ENCODE measurements at places on chromosomes 16 and 17.

- DNase-seq, result no peak
Measured at GRCh38 chr16:57889960-57890751, 80.8 kb downstream of the CNGB1 start.

DNA sequence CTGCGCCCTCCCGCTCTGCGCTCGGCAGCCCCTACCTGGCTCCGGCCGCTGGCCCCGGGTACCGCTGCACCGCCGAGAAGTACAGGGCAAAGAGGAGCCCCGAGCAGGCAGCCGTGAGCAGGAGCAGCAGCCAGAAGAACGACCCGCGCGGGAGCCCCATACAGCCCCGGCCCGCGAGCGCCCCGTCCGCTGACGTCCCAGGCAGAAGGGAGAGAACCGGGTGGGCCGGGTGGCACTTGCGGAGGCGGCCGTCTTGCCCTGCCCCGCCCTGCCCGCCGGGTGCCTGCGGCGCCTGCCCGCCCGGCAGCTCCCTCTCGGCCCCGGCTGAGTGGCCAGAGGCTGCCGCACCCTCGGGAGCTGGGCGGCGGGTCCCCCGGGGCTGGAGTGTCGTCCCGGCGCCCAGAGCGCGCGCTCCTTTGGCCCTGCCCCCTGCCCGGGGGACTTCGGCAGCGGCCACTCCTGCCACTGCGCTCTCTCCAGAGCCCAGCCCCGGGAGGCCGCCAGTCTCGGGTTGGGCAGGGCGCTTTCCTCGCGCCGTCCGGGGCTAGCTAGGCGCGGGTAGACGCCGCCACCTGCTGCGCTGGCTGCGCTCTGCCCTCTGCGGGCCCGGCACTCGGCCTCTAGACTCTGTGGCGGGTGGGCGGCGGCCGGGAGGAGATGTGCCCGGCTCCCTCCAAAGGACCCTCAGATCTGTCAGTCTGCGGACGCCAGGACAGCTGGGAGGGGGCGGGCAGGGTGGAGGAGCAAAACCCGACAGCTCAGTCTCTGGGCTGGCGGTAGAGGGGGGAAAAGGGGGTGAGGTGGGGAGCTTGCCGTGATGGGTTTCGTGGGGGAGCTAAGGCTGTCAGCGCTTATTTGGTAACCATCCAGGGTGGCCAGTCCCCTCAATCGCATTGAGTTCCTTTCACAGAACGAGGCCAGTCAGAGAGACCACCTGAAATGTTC lies at the start of gene ST6GALNAC2:
Gene ST6GALNAC2 (minus strand): TSS at position 212 of the 945 bp plus-strand sequence. CDS start 52 bp downstream, at position 160.
- no peak for DNase-seq

DNA sequence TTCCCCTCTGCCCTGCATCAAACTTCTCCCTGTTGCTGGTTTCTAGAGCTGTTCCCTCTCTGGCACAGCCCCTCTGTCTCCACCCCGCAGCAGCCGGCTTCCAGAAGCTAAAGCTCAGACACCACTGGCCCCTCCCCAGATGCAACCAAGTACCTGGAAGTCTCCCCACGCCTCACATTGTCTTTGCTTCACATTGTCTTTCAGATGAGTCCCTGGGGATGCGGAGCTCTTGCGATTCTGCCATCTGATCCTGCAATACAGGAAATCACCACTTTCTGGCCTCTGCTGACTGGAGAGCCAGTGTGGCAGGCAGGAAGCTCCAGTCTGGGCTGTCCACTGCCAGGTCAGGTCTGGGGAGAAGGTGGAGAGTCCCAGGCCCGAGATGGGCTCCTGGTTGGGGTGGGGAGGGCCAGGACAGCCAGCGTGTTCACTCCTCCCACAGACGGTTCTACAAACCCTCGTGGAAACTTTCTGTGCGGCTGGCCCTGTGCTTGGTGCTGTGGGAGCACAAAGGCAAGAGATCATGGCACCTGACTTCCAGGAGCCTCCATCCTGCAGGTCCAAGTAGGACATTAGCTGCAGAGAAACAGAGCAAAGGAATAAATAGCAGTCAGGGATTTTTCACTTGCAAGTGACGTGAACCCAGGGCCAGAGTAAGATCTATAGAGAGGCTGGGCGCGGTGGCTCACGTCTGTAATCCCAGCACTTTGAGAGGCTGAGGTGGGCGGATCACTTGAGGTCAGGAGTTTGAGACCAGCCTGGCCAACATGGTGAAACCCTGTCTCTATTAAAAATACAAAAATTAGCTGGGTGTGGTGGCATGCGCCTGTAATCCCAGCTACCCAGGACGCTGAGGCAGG lies 47.9 kb upstream of the MAP3K14 start:
- no peak for DNase-seq

DNA sequence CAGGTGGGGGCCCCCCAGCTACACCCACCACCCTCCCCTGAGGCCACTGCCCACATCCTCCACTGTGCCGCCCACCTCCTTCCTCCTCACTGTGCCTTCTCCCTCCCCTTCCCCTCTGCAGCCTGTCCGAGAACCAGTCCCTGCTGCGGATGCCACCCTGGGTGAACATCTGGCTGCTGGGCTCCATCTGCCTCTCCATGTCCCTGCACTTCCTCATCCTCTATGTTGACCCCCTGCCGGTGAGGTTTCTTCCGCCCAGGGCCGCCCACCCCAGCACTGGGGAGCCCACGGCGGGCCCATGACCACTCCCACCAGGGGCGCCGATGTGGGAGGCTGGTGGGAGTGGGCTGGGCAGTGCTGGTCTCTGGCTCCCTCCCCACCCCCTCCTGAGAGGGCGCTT lies 22.1 kb downstream of the RABEP2 start:
- DNase-seq, result no peak

DNA sequence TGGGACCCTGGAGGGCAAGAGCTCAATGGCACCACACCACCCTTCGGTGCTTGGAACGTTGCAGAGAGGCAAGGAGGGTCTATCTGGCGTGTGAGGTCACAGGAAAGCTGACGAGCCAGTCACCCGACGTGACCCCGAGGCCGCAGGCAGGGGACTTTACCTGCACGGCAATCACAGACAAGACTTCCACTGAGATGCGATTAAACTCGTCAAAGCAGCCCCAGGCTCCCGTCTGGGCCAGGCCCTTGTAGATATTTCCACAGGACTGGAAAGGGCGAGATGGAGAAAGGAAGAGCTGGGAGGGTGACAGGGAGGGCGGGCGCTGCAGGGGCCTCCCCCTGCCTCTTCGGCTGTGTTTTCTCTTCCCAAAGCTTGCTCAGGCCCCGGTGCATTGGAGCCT lies 78.3 kb downstream of the DNAH17 start:
- no peak for DNase-seq

GRCh38 chr16:80191928-80192327 lies 348.9 kb upstream of the DYNLRB2 start:
- no peak for DNase-seq

- DNase-seq, result no peak
Measured at GRCh38 chr16:1773703-1774447, 941 bp upstream of the MRPS34 start.

DNA sequence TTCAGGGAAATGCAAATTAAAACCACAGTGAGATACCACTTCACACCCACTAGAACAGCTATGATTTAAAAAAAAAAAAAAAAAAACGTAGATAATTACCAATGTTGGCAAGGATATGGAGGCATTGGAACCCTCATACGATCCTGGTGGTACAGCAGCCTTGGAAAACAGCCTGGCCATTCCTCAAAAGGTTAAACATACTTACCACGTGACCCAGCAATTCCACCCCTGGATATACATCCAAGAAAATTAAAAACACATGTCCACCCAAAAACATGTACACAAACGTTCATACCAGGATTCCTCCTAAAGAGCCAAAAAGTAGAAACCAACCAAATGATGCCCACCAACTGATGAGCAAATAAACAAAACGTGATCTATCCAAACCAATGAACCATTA lies 68.1 kb downstream of the GAS7 start:
- no peak for DNase-seq

GRCh38 chr16:2585651-2586081 lies 47.8 kb downstream of the PDPK1 start:
- no peak for DNase-seq

GRCh38 chr17:75771334-75772281 lies 6.6 kb upstream of the GALK1 start:
- no peak for DNase-seq

DNA sequence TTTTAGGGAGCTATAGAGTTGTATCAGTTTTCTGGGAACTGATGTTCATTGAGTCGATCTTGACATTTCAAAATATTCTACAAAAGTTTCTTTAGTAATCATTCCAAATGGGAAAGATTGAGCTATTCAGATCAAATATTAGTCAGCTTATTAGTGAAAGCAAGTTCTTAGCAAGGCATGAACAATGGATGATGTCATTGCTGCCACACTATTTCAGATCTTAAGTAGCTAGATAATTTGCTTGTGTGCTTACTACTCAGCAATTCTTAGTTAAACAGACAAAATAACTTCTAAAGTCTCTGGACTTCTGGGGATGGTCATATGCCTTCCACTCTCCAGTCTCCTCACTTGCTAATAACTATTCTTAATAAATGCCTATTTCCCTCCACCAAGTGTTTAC lies 69.0 kb upstream of the CDH8 start:
- no peak for DNase-seq

- no peak for DNase-seq
Measured at GRCh38 chr16:50614955-50615724, 66.0 kb downstream of the SNX20 start.

DNA sequence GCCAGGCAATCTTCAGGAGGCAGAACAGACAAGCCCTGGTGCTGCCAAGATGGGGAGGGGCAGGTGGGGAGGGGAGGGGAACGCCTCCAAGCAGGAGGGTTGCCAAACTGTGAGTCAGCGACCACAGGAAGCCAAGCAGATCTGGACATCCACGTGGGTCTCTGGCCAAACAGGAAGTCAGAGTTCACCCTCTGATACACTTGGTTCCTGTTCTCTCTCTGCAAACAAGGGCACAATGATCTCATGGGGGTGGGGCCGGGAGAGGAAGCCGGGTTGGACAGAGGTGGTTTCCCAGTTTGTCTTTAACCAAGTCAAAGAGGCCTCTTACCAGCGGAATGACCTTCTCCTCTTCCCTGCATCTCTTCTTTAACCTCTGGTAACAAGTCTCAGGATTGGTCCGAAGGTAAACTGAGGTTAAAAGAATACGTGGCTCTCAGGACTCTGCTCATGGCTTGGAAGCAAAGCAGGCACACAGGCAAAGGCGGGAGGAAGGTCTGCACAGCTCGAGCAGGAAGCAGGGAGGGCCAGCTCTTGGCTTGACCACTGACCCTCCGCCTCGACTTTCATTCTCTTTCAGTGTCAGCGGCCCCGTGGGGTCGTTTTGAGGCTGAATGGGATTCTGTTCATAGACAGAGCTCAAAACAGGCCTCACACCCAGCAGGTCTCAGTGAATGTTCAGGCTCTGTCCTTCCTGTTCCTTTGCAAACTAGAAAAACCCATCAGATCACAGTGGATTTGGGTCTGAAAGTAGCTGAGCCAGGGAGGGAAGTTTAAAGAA lies 32.9 kb downstream of the TK2 start:
- peak; percentile 72 for DNase-seq

DNA sequence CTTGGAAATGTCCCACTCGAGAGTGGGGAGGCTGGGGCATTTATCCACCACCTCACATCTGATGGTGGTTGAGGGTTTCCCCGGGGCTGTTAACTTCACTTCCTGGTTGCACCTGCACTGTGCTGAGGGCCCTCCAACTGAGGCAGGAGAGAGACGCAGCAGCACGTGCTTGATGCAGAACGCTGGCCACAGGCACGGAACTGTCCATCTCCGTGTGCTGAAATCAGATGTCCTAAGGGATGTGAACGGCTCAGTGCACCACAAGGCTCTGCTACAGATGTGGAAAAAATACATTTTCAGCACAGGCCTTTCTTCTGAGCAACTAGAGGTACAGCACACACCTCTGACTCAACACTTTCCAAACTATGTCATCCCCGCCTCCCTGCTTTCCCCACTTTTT lies 114.8 kb upstream of the C16orf82 start:
- DNase-seq, result no peak

Measured in NCI-H2029 treated with DMSO at 0.1 percent for 48 hours (cell line).